Left cardiac atrium (tissue), 4 donors: ENCODE measurements at places on chromosomes 7 and 10.

DNA sequence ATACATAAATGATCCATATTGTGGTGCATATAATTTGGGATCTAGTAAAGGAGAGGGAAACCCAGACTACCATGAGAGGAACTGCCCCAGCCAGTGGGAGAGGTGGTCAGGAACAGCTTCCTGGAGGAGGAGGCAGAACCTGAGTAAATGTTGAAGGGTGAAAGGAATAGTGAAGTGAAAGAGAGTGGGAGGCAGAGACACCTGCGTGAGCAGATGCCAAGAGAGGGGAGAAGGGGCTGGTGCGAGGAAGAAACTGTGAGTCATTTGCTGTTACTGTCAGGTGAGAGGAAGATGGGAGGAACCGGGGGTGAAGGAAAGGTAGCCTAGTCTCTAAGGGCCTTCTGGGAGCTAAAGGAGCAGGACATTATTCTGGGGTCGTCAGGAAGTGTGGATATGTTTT, 294.8 kb downstream of the GRID1 start:
- DNase-seq, result no peak

- no peak for DNase-seq
These were observed 44.0 kb upstream of the VDAC2 start for GRCh38 chr10:75166623-75166972.

DNA sequence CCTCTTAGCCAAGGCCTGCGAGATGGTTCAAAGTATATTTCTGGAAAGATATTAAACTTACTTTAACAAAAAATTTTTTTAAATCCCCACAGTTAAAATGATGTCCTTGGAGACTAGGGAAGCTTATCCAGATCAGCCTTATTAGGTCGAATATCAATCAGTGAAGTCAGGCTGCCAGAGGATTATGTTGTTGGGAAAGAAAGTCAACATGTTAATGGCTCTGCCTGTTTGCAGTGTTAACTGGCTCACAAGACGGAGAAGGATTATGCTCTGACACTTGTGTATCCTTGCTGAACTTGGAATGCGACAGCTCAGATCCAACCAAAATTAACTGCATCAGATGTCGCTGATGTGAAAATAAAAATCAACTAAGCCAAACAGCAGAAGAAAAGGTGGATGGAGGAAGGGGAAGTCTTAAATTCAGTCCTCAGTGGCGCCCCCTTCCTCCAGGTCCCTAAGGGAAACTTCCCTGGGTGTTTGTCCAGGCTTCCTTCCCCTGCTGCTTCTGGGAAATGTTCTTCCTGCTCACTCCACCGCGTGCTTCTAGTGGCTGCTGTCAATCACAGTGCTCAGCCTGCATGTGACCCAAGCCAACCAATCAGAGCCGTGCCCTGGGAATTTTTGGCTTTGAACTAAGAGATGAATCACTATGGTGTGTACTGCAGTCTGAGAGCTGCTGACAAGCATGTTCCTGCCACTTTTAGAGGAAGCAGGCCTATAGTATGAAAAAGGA, 690.4 kb upstream of the NRP1 start:
- DNase-seq, result no peak

- no peak for DNase-seq
These were observed 3.9 kb upstream of the CD36 start for GRCh38 chr7:80634505-80634904.

- no peak for DNase-seq
These were observed 266.7 kb downstream of the PRKG1 start for GRCh38 chr10:51340845-51341610.
